ENCODE measurements at places on chromosomes 3 and 15.

- DNase-seq = no peak
These were observed 11.5 kb downstream of the ACSBG1 start for GRCh38 chr15:78222745-78223395.

- no peak for DNase-seq
These were observed 32.5 kb downstream of the CA12 start for GRCh38 chr15:63349156-63349555.

DNA sequence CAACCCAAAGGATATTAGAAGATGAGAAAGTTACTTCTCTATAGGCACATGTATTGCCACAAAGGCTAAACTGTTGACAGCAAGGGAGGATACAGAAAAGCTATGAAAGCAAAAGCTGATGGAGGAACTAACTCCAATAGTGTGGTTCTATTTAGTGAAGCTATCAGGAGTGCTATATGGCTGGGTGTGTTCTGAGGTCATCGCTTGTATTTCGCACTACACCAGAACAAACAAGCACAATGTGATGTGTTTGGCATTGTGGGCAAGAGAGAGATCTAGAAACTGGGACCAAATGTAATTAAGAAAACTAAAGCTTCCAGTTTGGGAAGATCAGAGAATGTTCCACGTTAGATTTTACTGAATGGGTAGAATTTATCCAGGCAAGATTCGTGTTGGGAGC lies 220.4 kb upstream of the UMPS start:
- DNase-seq = no peak

DNA sequence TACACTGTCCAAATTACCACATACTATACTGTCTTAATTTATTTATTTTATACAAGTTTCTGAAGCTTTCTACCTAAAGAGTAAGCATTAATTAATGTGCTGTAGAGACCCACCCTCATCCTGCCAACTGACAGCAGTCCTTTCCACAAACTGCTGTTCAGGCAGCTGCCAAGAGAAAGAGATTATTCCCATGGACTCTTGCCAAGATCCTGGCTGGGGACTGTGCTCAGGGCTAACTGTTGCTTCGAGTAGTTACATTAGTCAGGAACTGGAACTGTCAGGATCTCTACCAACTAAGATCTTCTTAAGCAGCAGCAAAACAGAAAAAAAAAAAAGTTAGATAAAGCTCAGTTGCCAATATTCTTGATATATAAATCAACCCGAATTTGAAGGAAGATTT lies 398.8 kb downstream of the MECOM start:
- DNase-seq = no peak

DNA sequence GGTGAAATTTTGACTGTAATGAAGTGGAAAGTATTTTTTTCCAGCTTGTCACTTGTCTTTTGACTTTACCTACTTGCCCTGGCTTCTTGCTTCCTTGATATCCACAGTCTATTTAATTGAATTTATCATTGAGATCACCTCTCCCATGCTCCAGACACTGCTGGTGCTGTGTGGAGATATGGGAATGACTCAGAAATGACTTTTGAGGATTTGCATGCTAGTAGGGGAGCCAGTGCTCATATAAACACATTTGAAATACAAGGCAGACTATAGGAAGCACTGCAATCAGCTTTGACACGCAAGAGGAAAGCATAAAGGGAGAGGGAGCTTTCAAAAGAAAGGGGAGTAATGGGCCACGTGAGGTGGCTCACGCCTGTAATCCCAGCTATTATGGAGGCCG lies 7.3 kb upstream of the TRPM1 start:
- DNase-seq = no peak

DNA sequence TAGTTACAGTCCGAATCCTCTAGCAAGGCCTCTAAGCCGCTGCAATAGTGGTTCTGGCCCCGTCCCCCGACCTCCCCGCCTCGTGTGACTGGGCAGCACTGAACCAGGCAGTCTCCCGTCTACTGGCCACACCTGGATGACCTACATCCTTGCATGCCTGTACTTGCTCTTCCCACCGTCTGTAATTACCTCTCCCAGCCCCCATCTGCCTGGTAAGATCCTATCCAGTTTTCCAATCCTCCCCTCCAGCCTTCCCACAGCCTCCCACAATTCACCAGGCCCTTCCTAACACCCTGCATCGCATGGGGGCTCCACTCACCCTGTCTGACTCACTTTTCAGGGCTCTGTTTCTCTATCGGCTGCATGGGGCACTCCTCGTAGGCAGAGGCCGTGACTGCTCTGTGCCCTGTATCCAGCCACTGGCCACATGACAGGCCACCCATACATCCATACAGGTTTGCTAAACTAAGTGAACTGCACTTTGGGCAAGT lies 32.8 kb downstream of the XXYLT1 start:
- no peak for DNase-seq

GRCh38 chr3:152307829-152308474 lies 39.2 kb downstream of the MBNL1 start:
- DNase-seq = no peak
